Hair follicle dermal papilla cell (primary cell): ENCODE measurements at places on chromosomes 16 and 17. TPM values are rescaled to one million over a fixed set of nuclear protein-coding genes. Genes with fewer than 3 reads are reported as not detected.

SLC52A1 gene
- total RNA-seq: 0.32 and 0.36 TPM in 2 replicates

ITGAL gene
- total RNA-seq: not detected in 2 replicates

NACA2 gene
- not detected in 2 replicates for total RNA-seq

HSD17B1 gene
- total RNA-seq: 0.12 and 0.81 TPM in 2 replicates

MNT gene
- 15.5 and 24.5 TPM in 2 replicates for total RNA-seq

KRT27 gene
- not detected in 2 replicates for total RNA-seq

ASPA gene
- 0.16 and 1.6 TPM in 2 replicates for total RNA-seq

TPSAB1 gene
- not detected in 2 replicates for total RNA-seq

PPP1R27 gene
- total RNA-seq: not detected in 2 replicates

FOXC2 gene
- total RNA-seq: 0.12 and 0.16 TPM in 2 replicates

MYO1D gene
- total RNA-seq: 267 and 323 TPM in 2 replicates

PSMD12 gene
- total RNA-seq: 18.3 and 20.6 TPM in 2 replicates

HLF gene
- total RNA-seq: 0.24 and 1.3 TPM in 2 replicates

SLC13A2 gene
- total RNA-seq: not detected in 2 replicates

HERPUD1 gene
- total RNA-seq: 133 and 141 TPM in 2 replicates

ADAMTS18 gene
- 4.4 TPM in 1 of 2 replicates, not detected in the other for total RNA-seq

C16orf54 gene
- 1.3 and 1.6 TPM in 2 replicates for total RNA-seq

PABPN1L gene
- not detected in 2 replicates for total RNA-seq

TBC1D3I gene
- under 0.01 and 0.73 TPM in 2 replicates for total RNA-seq

GP1BA gene
- total RNA-seq: not detected in 2 replicates
